ENCODE measurements at places on chromosomes 3 and 15.

- DNase-seq = no peak
Measured at GRCh38 chr3:50341537-50341936, 901 bp upstream of the RASSF1 start.

- peak; percentile 51 for DNase-seq
Measured at GRCh38 chr3:71584394-71585011, 975 bp upstream of the FOXP1 start.

DNA sequence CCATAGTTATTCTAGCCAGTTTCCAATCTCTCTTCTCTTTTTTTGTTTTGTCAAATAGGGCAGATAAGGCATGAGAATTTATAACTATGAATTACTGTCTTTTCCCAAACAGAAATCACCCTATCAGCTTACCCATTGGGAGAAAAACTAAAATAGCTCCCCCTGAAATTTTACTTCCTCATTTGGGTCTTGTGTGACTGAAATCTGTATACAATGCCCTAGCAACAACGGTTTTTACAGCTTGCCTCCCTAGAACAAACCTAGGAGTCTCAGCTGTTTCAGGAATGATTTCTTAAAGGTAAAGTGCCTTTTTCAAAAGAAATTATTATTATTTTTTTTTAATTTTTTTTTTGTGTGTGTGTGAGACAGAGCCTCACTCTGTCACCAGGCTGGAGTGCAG is 56.8 kb downstream of the CD86 start:
- no peak for DNase-seq

DNA sequence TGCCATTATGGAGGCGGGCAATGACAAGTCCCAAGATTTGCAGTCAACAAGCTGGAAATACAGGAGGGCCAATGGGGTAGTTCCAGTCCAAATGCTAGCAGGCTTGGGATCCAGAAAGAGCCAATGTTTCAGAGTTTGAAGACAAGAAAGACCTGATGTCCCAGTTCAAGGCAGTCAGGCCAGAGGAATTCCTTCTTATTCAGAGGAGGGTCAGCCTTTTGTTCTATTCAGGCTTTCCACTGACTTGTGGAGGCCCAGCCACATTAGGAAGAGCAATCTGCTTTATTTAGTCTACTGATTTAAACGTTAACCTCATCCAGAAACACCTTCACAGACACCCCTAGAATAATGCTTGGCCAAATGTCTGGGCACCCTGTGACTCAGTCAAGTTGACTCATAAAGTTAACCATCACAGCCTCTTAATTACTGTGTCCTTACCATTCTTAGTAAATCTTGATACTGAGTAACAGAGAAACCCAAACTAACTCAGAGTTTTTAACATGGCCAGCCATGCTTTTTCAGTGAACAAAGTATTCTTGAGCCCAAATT is 50.9 kb upstream of the NPHP3 start:
- no peak for DNase-seq

DNA sequence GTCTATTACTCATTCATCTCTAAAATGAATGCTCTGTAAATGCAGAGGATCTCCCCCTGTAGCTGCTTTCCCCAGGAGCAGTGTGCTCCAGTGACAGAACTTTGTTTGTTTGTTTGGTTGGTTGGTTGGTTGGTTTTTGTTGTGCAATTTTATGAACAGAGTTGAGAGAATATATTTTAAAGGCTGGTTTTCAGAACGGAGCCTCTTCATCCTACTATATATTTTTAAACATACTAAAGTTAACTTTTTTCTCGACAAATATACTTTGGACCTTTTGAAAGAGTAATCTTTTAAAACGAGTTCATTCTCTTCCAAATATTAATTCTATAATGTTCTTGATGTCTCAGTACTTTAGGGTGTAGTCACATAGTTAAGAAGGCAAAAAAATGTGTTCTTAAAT is 20.2 kb downstream of the RYR3 start:
- no peak for DNase-seq

- DNase-seq = no peak
Measured at GRCh38 chr15:44882499-44882968, 74.0 kb upstream of the TERB2 start.

DNA sequence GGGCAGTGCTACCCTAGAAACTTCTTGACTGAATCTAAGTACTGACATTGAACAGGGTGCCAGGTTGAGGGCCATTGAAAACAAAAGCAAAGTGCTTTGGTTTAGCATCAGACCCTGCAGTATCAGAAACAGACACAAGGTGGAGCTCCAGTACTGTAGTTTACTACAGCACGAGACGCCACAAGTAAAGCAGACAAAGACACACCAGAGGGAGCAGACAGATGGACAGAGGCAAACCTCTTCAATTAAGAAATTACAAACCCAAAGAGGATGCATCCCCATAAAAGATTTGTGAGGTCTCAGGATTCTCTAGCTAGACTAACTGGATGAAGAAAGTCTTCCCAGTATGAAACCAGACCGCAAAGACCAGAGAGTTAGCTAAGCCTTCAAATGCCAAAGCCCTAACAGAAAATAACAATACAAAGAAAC is 16.6 kb downstream of the TOP2B start:
- peak; percentile 49 for DNase-seq

GRCh38 chr3:10015461-10015904 is 10.8 kb upstream of the FANCD2 start:
- no peak for DNase-seq

DNA sequence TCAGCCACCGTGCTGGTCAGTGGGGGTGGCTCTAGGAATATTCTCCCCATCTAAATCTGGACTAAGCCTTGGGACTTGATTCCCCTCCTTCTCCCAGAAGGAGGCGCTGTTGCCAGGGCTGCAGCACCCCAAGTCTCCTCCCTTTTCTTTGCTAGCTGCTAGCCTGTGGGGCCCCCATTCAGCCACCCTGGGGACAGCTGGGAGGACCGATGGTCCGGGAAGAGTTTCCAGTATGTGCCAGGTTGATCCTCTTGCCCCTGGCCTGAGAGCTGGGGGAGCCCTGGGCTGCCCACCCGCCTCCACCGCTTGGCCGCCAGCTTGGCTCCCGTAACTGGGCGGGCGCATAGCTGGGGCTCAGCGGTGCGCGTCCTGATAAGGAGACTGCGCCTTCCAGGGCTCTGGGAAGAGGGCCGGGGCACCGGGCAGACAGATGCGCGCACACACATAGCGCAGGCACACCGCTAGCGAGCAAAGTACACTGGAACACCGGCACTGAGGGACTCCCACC is 4.2 kb downstream of the SMAD6 start:
- no peak for DNase-seq

GRCh38 chr15:63057468-63058345 is 15.2 kb downstream of the TPM1 start:
- no peak for DNase-seq

DNA sequence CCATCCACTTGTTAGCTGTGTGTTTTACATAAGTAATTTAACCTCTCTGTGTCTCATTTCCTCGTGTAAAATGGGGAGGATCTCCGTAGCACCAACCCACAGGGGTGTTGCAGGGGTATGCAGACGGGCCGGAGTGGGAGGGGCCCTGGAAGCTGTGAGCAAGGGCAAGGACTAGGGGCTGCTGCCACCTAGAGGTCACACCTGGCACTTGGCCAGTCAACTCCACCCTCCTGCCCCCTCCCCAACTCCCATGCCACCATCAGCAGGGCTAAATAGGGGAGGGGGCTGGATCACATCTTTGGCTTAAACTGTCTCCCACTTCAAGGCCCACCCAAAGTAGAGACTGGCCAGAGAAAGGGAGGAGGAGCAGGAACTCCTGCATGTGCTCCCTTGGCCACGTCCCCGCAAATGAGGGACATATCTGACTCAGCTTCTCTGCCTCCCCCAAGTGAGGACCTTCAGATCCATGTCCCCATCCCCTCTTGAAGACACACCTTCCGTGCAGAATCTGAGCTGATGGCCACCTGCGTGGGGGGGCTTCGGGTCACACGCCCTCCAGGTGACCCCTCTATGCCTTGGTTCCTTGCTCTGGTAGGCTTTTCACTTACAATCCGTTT is 2.6 kb downstream of the CCDC9B start:
- DNase-seq = peak; percentile 66

DNA sequence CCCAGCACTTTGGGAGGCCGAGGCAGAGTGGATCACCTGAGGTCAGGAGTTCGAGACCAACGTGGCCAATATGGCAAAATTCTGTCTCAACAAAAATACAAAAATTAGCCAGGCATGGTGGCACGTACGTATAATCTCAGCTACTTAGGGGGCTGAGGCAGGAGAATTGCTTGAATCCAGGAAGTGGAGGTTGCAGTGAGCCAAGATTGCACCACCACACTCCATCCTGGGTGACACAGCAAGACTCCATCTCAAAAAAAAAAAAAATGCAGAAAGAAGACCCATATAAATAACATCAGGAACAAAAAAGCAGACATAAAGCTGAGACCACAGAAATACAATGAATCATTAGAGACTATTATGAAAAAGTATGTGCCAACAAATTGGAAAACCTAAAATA is 235.2 kb upstream of the VEPH1 start:
- no peak for DNase-seq

DNA sequence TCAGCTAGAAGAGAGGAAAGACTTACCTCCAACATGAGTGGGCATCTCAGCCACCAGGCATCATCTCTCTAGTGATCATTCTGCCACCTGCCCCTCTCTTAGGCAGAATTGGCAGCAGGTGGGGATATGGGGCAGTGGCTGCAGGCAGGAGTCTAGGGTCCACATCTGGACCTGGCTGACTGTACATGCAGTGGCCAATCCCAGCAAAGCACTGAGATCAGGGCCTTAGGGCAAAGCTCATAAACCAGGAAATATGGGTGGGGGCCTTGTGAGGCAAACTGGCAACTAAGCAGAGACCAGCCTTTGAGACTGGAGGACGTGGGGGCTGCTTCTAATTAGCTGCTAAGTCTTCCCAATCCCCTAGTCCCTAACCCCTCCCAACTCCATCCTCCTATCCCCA is 12.9 kb downstream of the POMGNT2 start:
- no peak for DNase-seq

- DNase-seq = no peak
Measured at GRCh38 chr3:195892105-195893043, 16.0 kb downstream of the TNK2 start.

DNA sequence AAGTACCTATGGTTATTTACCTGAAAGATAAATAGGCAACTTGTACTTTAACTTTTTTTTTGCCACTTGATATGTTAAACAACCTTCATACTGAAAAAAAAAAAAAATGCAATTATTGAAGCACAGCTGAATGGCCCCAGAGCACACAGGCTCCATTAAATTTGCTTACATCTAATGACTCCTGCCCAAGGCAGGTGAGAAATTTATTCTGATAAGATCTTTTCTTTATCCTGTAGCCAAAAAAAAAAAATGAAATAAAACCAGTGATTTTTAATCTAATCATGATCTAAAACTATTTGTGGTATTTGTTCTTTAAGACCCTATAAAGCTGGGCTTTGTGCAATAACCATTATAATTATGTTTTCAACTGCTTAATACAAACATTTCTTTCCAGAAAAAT is 115.7 kb downstream of the DPH6 start:
- DNase-seq = no peak

DNA sequence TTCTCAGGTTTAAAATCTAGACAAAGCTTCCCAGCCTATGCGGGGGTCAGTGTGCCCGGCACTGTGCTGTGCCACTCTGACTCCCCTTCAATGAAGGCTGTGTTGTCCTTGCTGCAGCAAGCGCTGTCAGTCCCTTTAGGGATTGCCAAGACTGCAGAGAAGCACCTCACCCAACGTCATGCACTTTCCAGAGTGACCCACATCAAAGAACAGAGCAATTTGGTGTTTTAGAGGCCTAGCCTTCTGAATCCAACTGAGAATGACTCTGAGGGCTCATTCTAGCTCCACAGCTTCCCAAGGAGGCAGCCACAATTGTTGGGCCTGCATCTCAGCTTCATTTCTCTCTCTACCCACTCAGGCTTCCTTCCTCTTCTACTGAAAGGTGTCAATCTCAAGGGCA is 26.4 kb downstream of the SLC9A9 start:
- no peak for DNase-seq

DNA sequence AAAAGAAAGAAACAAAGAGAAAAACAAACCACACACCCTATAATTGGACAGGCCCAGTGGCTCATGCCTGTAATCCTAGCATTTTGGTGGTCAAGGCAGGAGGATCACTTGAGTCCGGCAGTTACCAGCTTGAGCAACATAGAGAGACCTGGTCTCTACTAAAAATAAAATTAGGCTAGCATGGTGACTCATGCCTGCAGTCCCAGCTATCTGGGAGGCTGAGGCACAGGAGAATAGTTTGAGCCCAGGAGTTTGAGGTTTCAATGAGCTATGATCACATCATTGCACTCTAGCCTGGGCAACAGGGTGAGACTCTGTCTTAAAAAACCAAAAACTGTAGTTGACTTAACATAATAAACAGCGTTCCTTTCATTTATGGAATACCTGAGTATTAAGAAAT is 72.3 kb upstream of the ST3GAL6 start:
- no peak for DNase-seq

GRCh38 chr3:99620077-99620767 is 18.2 kb upstream of the COL8A1 start:
- no peak for DNase-seq

DNA sequence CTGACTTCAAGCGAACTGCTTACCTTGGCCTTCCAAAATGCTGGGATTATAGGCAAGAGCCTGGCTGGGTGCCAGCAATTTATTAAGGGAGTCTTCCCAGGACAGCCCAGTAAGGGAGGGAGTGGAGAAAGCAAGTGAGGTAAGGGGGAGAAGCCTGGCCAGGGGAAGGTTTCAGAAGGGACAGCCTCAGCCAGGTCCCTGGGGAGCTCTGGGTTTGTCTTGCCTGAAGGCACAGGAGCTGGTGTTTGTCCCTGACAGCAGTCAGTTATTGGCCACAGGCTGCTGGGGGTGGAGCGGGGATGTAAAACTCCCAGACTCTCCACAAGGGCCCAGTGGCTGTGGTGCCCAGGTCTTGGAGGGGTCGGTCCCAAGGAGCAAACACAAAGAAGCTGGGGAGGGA is 33.0 kb upstream of the CDCP1 start:
- DNase-seq = no peak

DNA sequence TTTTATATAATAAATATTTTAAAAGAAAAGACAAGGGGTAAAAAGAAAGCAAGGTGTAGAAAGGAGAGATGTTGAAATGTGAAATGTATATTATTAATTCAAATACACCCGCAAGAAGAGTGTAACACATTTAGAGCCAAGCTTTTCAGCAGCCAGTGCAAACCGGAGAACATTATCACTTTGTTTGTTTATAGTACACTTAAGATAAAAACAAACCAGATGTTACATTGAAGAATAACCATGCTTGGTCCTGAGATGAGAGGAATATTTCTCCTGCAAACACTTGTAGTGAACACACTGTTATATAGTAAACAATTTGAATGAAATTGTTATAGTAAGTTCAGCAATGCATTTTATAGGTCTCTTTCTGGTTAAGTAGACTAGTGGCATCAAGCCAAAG is 1441.5 kb downstream of the OTOL1 start:
- no peak for DNase-seq

DNA sequence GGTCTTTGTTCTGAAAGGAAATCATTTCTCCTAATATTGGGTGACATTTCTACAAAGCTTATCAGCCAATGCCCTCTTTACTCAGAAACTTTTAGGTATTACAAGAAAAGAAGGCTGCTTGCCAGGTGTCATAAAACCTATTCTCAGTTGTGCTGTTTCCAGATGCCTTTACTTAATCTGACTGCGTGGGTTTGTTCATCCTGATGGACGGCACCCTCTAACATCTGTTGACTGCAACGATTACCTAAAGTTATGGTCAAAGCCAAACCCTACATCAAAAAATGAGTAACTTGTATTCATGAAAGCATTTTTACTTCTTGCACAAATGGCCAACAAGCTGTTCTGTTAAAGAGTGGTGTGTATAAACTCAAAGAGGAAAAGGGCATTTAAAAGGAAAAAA is 207.7 kb upstream of the PDZRN3 start:
- DNase-seq = no peak

- no peak for DNase-seq
Measured at GRCh38 chr3:135691240-135691639, 274.3 kb upstream of the PPP2R3A start.
